ENCODE measurements at places on chromosomes 7 and 10.

- DNase-seq, result peak; percentile 42
These were observed 11.4 kb upstream of the MRPS16 start for GRCh38 chr10:73263693-73264347.

GRCh38 chr10:31724296-31724695, 204.3 kb downstream of the ARHGAP12 start:
- DNase-seq, result no peak

GRCh38 chr7:25132430-25132829, 7.4 kb upstream of the CYCS start:
- DNase-seq, result no peak

DNA sequence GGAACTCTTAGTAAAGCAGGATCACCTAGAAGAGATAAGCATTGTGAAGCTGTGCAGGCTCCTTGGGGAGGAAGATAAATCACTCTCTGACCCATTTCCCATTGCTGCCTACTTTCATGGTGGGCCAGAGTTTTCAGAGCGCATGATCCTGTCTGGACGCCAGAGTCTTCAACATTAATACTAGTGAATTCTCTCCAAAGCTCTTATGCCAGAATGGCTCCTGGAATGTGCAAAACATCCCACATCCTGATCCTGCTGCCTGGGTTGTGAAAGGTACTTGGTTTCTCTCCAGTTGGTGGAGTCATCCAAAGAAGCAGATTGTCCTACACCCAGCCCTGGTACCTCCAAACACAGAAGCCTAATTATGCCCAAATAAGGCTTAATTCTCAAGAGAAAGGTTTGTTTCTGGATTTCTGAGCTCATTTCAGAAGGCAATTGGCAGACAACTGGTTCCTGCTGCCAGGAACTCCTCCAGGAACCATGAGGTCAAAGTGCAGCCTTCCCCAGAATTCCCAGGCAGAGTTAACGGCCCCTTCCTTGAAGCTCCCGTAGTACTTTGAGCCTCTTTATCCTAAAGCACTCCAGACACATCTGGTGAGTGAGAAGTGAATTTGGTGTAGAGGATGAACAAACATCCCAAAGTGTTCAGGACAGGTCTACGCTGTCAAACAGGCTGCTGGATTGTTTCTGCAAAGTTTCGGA, 495.2 kb downstream of the PLXNA4 start:
- no peak for DNase-seq

- no peak for DNase-seq
These were observed 31.9 kb downstream of the RNLS start for GRCh38 chr10:88551246-88551645.

DNA sequence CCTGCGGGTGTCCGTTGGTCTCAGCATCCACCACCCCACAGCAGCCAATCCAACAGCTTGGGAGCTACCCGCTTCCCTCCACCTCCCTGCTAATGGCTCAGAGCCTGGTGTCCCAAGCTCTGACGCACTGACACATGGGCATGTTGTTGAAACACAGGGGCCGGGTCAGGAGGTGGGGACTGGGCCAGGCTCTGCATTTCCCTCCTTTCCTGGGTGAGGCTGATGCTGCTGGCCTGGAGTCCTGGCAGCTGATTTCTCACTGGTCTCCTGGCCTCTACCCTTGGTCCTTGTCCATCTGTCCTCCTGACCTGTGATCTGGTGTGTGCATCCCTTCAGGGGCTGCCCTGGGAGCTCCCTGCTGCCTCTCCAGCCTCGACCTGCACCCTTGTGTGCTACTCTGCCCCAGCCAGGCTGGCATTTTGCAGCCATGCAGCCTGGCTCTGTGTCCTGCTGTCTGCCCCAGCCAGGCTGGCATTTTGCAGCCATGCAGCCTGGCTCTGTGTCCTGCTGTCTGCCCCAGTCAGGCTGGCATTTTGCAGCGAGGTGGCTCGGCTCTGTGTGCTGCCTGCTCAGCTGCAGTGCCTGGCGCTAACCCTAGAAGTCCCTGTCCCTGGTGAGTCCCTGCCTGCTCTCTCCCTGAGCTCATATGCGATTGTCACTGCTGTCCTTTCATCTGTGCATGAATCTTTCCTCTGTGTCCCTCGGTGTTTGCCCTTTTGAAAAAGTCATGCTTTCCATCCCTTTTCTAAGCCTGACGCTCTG, 14.0 kb downstream of the AMZ1 start:
- DNase-seq, result no peak

DNA sequence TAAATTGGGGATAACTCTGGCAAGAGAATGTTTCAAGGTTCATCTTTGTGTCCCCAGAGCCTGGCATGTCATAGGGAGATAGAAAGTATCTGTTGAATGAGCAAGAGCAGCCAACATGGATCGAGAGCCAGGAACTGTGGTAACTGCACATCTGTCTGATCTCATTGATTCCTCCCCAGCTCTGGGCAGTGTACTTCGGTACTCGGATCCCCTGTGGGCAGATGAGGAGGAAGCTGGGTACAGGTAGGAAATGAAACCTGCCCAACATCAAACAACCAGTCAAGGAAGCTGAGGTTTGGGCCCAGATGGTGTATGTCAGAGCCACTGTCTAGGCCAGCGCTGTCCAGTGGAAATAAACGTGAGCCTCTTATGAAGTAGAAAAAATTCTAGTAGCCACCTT, 76.4 kb downstream of the GRK5 start:
- DNase-seq, result no peak

Measured in A673 (cell line).